Dorsolateral prefrontal cortex (tissue), 122 donors: ENCODE measurements at places on chromosomes 4 and X.

DNA sequence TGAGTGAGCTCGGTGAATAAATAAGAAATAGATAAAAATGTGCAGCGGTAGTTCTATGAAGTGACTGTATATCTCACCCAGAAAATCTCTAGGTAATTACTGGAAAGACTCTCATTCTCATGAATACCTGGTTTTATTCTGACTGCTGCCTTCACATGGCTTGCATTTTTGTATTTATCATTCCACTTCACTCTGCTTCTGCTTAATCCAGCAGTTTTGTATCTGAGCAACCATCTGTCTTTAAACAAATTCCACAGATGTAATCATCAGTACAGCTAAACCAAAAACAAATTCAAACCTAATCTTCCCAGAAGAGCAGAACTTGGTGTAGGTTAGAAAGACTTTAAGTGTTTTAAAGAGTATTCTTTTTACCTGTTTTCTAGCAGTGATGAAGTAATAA is 11.2 kb upstream of the ALB start:
- DNase-seq = no peak

- no peak for DNase-seq
Observed at GRCh38 chrX:141220342-141221008, 21.8 kb downstream of the SPANXC start.

DNA sequence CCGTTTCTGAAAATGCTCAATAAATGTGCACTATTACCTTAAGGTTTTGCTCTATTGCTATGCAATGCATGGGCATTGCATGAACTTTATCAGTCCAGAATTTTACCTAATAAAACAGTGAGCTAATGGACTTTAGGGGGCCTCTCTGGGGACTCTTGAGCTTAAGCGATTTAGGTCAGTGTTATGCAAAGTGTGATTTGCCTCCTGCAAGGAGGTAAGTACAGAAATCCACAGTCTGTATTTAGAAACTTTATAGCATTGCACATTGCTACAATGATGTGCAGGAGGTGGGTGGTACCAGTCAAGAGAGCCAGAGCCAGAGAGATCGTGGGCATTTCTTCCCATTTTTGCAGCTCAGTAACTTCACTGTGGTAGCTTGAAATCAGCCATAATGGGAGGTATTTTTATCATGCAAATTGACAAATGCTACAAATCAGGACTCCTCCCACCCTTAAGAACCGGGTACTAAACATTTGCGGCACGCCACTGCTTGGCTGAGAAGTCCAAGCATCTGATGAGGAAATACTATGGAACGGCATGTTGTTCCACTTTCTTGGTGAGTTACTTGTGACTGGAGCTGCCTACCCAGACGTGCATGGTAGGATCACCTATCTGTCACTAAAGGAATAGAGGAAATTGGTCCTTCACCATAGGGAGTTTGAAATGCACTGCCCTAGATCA is 174.6 kb upstream of the PGRMC2 start:
- no peak for DNase-seq

DNA sequence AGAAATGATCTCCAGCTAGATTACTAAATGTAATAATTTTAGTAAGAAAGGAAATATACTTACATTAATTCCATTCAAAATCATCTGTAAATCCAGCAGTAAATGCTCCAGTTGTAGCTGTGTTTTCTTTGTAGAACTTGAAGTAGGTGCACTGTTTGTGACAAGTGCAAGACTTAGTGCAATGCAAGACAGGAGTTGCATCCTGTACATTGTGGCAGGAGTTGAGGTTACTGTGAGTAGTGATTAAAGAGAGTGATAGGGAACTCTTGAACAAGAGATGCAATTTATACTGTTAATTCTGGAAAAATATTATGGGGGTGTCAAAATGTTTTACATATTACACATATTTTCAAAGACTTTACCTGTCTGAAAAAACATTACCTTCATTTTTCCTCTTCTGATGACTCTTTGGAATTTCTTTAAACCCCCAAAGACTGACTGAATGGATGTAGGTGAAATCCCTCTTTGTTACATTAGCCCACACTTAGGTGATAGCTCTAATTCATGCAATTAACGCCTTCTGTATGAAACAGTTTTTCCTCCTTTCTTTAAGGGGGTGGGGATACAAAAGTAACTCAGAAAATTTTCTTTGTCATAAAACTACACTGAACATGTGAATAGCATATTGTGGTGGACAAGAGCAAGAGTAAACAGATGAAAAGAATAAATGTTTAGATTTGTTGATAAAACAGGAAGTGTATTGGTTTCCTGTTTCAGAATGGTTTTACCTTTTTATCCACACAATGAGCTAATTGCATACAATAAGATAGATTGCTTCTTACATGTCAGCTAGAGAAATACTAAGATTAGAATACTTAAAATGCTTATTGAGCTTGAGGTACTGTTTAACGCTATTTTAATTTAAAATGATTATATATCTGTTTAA is at the start of gene IL2:
Gene IL2, minus strand, starts transcription at position 495 of the 886 bp plus-strand sequence. Its CDS starts 285 bp downstream, at position 210.
- DNase-seq = no peak

DNA sequence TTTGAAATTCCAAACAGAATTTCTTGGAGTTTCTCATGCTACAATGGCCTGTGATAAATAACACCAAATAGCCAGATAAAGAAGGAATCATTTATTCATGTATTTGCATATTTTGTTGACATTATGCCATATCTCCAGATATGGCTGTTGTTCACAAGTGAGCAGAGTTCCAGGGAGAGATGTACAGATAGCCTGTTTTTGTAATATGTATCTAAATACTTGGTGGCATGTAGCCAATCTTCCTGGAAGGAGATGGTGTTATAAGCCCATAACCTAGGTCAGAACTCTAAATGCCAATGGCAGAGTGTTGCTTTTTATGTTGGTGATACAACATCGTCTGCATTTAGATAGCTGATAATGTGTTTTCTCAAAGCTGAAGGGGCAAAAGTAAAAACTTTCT is 292.2 kb downstream of the FBXO8 start:
- no peak for DNase-seq

DNA sequence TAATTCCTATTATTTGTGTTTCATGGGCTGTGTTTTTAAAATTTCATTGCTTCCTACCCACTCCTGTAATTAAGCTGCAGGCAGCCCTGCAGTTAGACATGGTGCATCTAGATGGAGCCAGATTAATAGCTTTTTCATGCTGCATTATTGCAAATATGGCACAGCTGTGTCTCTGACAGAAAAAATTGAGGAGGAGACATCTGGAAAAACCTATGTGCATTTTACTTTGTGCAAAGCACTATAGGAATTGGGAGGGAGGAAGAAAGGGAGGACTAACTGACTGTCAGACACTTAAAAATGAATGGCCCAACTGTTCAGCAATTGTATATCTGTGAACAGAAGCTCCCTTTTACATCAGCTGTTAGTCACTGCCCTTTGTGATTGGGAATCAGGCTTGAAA is 8.1 kb upstream of the RPGR start:
- no peak for DNase-seq

DNA sequence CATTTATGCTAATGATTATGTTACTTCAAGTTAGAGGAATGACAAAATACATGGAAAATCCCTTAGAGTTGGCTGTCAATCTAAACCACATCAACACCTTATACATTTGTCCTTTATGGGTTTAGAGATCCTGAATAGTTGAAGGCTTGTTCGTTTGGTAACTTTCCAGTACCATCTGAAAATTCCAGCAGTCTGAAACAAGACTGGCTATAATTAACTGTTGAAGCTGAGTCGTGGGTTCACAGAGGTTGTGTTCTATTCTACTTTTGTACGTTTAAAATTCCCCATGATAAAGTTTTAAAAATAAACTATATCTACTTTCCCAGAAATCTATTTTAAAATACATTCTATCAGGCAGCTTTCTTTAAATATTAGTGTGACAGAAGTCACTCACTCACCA is 73.0 kb downstream of the USP46 start:
- DNase-seq = no peak

DNA sequence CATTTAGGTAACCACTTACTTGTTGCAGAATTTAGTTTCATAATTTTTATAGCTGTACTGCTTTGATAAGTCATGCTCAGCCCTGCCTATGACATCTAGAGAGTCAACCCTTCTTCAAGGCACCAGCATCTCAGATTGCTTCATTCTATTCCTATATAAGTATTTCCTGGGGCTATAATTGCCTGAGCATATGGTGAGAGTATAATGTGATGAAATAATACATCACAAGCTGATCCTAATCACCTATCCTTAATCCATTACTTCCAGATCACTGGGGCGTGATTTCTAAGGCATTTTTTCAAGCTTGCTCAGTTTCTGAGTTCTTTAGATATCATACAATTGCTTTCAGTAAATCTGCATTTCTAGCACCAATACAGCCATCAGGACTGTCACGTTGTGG is 200.0 kb upstream of the NPY2R start:
- no peak for DNase-seq

- DNase-seq = no peak
Observed at GRCh38 chr4:147617841-147618691, 869 bp downstream of the TMEM184C start.

GRCh38 chrX:12771445-12772069 is 19.7 kb upstream of the PRPS2 start:
- DNase-seq = no peak

DNA sequence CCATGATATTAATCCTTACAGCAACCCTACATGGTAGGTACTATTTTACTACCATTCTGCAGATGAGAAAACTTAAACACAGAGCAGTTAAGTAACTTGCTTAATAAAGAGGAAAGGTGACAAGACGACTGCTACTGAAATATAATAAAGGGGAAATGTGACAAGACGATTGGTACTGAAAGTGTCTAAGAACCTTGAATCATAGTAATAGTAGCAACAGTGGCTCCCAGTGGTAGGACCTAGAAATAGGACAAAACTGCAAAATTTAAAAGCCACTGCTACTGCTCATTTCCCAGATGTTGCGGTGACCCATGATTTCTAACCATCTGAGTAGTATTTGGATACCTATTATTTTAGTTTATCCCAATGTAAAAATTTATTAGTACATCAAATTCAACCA is 89.5 kb downstream of the TASL start:
- no peak for DNase-seq

GRCh38 chrX:117860517-117860916 is 256.1 kb downstream of the KLHL13 start:
- no peak for DNase-seq

DNA sequence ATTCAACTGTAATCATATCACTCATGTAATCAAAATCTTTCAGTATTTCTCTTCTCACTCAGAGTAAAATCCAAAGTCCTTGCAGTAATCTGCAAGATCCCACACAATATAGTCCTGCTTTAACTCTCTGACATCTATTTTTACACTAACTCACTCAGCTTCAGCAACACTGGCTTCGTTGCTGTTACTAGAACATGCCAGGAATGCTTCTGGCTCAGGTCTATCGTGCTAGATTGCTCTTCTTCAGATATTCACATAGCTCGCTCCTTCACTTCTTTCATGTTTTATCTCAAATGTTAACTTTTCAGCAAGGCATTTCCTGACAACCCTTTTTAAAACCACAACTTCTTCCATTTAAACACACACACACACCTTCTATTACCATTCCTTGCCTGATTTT is 331.7 kb upstream of the HTR2C start:
- no peak for DNase-seq

DNA sequence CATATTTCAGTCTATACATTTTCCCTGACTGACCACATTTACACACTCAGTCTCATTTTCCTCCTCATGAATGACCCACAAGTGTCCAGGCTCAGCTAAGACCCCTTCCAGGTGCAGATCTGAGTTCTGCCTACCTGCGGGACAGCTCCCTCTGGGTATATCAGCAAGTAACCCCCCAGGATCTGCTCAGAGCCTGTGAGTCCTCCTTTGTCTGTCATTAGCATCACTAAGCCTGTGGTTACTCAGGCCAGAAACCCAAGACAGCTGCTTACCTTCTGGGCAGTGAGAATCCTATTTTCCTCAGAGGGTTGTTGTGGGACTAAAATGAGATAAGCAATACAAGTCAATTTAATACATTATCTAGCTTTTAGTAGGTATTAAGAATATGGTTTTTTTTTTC is 487.6 kb upstream of the BOD1L1 start:
- DNase-seq = no peak

DNA sequence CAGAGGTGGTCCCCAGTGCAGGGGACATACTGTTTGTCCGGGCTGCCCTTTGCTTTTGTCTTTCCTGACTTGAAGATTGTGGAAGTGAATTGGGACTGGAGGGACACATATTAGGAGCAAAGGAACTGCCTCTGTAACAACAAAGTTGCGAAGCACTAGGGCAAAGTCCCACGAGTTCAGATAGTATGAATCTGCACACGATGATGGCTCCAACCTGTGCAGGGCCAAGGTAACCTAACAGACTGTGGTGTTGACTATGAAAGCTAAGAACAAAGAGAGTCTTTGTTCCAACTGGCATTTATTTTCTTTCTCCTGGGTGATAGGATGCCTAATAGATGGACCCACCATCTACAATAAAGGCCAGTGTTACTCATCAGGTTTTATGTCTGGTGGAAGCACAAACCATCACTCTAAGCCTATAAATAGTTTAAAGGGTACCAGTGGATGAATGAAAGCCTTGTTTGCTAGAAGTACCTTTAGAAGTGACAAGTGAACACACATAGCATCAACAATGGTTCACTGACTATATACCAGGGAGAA is 71.8 kb downstream of the TMA16 start:
- no peak for DNase-seq

DNA sequence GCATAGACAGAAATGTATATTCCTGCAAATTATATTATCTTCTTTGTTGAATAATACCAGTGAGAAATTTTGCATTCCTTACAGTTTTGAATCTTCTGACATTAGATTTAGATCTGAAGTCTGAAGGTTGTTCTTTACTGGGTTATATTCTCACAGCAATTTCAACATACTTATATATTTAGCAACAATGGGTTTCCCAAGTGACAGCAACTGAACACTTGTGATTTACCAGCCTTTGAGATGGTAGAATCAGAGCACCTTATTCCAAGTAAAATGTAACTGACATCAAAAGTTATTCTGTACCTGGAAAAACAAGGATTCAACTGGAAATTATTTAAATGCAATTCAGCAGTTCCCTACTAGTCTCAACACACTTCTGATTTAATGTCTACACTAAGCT is 66.0 kb downstream of the RELL1 start:
- no peak for DNase-seq

GRCh38 chrX:39161611-39162255 is 360.5 kb downstream of the MID1IP1 start:
- DNase-seq = no peak

GRCh38 chr4:140423106-140423505 is 4.3 kb downstream of the CLGN start:
- no peak for DNase-seq

DNA sequence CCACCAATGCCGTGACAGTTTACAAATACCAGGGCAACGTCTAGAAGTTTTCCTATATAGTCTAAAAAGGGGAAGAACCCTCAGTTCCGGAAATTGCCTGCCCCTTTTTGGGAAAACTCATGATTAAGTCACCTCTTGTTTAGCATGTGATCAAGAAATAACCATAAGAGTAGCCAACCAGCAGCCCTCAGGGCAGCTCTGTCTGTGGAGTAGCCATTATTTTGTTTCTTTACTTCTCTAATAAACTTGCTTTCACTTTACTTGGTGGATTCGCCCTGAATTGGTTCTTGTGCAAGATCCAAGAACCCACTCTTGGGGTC is 20.0 kb upstream of the HOPX start:
- DNase-seq = no peak
